Amniotic stem cell (primary cell): ENCODE measurements at places on chromosomes 11 and 22.

GRCh38 chr11:83473743-83474142 lies 187.6 kb upstream of the CCDC90B start:
- DNase-seq = no peak

- no peak for DNase-seq
Measured at GRCh38 chr11:128821556-128821955, 45.5 kb downstream of the KCNJ1 start.

DNA sequence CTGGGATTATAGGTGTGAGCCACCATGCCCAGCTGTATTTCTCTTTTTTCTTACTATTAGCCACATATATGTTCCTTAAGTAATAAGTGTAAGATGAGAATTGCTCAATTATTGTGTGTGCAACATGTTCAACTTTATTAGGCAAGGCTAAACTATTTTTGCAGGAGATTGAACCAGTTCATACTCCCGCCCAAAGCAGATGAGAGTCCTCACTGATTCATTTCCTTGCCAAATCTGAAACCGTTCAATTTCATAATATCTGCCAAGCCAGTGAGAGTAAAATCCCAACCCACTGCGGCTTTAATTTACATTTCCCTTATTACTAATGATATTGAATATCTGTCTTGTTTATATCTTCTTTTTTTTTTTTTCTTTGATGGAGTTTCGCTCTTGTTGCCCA lies 48.4 kb downstream of the KCNJ4 start:
- no peak for DNase-seq

GRCh38 chr11:61055776-61056175 lies 46.5 kb upstream of the CD5 start:
- no peak for DNase-seq

DNA sequence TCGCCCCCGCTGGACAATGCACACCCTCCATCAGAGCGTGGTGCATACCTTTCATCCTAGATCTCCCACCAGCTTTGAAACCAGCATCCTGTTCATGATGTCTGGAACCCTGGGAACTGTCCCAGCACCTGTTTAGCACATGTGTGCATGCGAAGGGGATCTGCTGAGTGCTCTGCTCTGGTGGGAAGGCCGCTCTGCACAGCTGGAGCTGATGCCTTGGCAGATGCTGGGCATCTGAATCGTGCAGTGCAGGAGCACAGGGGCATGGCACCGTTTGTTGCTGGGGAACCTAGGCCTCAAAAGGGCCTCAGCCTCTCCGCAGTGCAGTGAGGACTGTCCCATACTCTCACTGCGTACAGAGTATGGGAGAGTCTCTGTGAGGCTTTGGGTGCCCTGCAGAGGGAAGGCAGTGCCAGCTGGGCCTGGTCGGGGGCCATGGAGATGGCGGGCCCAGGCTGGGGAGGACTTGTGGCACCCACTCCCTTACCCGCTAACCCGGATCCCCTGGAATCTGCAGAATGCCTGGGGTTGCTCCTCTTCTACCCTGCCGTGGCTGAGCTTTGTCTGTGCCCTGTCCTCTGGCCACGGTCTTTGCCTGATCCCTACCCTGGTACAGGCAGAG lies 72.9 kb upstream of the ATXN10 start:
- no peak for DNase-seq

DNA sequence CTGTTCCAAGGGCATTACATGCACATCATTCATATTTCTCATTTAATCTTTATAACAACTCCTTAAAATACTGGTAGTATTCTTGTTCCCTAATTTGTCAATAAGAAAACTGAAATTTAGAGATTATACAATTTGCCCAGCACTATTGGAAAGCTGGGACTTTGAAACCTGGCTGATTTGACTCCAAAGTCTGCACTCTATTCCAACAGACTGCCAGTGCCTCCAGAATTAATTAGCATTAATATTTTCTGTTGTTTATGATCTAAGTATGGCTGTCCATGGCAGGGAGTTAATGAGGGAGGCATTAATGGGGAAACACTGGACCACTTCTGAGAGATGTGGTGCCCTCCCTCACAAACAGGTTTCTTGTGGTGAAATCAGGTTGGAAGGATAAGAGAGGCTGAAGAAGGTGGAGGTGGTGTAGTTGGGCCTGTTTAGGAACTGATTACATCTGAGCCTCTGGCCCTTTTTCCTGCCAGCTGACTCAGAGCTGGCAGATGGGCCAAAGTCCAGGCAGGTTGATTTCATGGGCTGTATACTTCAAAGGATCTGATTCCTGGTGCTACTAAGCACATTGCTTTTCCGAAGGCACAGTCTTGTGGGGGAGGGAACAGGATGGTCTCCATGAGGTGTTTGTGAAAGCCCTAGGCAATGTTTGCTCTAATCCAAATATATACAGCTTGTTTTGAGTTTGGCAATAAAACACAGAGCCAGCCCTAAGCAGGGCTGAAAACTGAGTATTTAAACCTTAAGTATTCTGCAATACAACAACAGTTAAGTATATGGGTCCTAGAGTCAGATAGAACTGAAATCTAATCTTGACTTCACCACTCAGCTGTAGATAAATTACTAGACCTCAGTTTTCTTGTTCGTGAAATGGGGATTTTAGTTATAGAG lies 21.0 kb upstream of the RAB30 start:
- DNase-seq = no peak

DNA sequence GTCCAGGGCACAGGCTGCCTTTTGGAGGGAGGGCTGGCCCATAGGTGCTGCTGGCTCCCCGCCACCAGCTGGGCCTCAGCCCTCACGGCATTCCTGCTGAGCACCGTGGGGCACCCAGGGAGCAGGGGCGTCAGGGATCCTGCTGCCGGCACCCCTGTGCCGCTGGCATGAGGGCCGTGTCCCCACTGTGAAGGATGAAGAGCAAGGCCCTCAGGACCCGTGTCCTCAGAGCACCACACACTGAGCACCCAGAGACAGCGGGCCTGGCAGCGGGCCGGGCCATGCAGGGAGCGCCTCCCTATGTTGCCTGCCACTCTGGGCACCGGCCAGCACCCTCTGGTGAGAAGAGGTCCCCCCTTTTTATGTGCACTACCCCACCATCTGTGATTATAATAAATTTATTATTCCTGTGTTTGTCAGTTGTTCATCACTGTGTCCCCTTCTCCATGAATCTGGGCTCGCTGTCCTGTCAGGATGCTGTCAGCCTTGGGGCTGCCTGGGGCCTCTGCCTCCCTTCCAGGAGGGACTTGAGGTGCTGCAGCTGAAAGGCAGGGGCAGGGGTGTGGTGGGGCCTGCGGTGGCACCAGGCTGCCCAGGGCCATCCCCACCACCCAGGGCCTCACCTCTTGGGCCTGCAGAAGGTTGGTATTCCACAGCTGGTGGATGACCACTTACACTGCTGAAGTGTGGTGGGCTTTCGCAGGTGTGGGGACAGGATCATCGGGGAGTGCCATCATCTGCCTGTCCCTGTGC lies 80.0 kb downstream of the MED15 start:
- no peak for DNase-seq
